Vagina (tissue), 2 donors: ENCODE measurements at places on chromosomes 6 and 20.

DNA sequence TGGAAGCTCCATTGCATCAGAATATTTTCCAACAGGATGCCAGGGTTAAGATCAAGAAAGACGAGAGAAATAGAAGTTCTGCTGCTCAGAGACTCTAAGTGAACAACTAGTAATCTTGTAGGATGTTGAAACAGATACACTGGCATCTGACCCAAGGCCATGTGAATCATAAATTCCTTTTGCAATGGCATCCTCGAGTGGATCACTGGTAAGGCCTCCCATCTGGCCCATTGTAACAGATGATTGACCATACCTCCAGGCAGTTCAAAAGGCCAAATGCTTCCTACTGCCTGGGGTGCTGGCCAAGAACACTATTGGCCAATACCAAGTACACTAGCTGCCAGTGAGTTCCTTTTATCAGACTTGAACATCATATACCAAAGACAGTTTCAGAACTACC is 9.9 kb upstream of the SLC17A3 start:
- no peak for DNase-seq

GRCh38 chr6:30601815-30602641 is 15.0 kb downstream of the PPP1R10 start:
- DNase-seq: no peak

DNA sequence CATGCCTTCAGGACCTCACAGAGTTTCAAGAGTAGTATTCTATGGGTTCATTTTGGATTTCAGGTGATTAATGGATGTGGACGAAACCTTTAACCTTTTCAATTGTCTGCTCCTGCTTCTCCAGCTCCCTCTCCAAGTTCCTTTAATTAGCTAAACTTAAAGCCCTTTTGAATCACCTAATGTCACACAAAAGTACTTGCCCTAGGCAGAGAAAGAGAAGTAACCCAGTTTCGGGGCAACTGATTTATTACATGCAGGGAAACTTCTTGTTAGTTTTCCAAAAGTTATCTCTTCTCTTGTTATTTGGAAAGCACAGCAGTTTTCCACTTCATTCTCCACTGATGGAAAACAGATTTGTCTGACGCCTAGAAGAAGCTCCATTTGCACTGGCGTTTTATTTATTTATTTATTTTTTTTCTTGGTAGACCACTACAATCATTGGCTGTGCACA is 407.7 kb upstream of the JARID2 start:
- no peak for DNase-seq

GRCh38 chr20:53905019-53905819 is 165.2 kb downstream of the BCAS1 start:
- no peak for DNase-seq

- no peak for DNase-seq
These were observed 98.7 kb downstream of the TRIM27 start for GRCh38 chr6:28824793-28825731.

GRCh38 chr6:25504661-25505060 is 147.4 kb upstream of the SCGN start:
- DNase-seq: no peak

GRCh38 chr6:147201885-147202515 is 2.2 kb upstream of the STXBP5 start:
- no peak for DNase-seq

DNA sequence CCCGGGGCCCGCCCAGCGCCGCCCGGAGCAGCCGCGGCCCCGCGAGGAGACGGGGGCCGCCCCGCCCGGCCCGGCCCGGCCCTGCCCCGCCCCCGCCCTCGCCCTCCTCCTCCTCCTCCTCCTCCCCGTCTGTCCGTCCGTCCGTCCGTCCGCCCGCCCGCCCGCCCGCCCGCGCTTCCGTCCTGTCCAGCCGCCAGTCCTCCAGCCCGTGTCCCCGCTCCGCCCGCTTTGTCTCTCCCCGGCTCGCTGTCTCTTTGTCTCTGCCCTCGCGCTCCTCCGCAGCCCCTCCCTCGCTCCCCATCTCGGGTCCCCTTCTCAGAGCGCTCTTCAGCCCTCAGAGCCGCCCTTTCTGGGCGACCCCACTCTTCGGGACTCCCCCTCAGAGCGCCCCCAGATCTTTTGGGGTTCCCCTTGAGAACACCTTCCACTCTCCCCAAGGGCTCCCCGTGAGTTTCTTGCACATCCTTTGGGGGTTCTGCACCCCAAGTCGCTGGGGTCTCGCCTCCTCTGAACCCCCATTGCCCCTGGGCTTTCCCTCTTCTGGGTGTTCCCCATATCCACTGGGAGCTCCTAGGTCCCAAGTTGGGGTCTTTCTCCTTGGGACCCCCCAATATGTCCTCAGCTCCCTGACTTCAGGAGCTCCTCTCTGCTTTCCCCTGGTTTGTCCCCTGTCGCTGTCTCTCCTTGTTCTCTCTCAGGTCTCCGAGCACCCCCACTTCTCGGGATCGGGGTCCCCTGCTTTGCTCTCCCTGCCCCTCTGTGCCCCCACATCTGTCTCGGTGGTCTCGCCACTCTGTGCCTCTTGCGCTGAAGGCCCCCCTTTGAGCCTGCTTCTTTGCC is 79.5 kb upstream of the MYL9 start:
- DNase-seq: no peak
